ENCODE measurements at places on chromosomes 16 and 17.
A peak's percentile ranks its signal among the peaks of the same experiment; 100 is the strongest.

DNA sequence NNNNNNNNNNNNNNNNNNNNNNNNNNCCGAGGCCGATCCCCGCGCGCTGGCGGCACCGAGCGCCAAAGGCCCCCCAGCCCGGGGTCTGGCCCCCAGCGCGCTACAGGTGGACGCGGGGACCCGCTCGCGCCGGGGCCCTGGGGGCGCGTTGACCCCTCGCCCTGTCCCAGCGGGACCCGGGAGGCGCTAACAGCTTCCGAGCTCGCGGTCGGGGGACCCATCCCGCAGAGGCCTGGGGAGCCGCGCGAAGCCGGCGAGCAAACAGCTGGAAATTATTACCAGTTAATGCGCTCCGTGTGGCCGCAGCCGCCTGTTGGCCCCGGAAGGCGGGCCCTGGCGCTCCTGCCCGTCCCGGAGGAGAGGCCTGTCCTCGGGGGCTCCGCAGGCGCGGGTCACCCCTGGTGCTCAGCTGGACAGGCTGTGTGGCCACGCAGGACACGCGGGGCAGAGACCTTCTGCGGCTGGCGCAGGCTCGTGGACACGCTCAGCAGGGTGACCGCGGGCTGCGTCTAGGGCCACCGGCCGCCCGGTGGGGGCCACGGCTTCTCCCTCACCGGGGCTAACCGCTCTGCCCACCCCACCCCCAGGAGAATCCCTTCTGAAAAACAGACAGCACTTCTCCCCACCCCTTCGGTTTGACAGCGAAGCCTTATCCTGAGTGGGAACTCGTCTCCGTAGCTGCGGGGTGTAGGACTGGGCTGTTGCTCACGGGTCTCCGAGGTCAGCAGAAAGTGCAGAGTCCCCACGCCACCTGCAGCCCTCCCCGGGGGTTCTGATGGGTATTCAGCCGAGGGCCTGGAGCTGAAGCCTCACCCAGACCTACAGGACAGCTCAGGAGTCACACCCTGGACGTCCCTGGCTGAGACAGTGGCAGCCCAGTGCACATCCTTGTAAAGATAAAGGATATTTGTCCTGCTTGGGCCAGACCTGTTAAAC is 138.7 kb upstream of the RPH3AL start:
- DNase-seq, result peak; percentile 54

GRCh38 chr17:50466371-50467113 is 2.1 kb downstream of the CHAD start:
- no peak for DNase-seq

DNA sequence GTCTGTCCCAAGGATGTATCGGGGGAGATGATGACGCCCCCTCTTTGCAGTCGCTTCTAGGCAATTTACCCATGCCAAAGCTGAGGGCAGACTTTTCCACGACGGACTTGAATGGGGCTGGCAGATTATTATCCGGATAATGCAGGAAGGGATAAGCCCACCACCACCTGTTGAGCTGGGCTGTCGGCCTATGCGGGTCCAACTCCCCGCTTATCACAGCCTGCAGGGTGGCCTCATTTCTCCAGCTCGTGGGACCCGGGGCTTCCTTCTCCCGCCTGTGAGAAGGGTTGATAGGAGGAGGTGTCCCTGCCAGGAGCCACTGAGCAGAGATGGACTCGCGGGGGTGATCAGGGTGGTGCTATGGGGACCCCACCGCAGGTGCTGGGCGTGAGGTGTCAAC is 559 bp downstream of the CACNG5 start:
- DNase-seq, result no peak

- DNase-seq, result no peak
These were observed 9.2 kb downstream of the LUC7L start for GRCh38 chr16:220021-220420.

- no peak for DNase-seq
These were observed 28.9 kb upstream of the SEC14L1 start for GRCh38 chr17:77111934-77112296.

GRCh38 chr16:700684-701584 is 4.7 kb downstream of the FBXL16 start:
- peak; percentile 60 for DNase-seq

DNA sequence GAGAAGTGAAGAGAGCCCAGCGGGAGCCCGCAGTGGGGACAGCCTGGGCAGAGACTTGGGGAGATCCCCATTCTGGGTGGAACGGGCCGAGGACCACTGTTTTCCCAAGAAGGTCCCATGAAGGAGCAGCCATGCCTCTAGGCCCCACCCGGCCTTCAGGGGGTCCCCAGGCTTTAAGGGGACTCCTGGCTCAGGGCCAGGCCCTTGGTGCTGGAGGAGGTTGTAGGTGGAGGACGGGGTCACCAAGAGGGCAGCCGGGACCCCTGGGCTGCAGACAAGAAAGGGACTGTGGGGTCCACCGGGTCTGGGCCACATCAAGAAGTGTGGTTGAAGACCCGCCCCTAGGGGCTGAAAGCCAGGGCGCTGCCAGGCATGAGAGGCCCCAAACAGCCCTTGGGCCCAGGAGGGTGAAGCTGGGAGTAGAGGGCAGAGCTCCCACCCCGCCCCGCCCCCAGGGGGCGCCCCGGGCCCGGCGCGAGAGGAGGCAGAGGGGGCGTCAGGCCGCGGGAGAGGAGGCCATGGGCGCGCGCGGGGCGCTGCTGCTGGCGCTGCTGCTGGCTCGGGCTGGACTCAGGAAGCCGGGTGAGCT is at the start of gene PRSS21:
TSS of gene PRSS21 (plus strand) at position 487 of the 589 bp plus-strand sequence. CDS start at position 519, 32 bp downstream.
- no peak for DNase-seq

- no peak for DNase-seq
These were observed 58.1 kb upstream of the CBFA2T3 start for GRCh38 chr16:89034971-89035668.

GRCh38 chr16:16945207-16945606 is 525.6 kb downstream of the XYLT1 start:
- DNase-seq, result no peak

DNA sequence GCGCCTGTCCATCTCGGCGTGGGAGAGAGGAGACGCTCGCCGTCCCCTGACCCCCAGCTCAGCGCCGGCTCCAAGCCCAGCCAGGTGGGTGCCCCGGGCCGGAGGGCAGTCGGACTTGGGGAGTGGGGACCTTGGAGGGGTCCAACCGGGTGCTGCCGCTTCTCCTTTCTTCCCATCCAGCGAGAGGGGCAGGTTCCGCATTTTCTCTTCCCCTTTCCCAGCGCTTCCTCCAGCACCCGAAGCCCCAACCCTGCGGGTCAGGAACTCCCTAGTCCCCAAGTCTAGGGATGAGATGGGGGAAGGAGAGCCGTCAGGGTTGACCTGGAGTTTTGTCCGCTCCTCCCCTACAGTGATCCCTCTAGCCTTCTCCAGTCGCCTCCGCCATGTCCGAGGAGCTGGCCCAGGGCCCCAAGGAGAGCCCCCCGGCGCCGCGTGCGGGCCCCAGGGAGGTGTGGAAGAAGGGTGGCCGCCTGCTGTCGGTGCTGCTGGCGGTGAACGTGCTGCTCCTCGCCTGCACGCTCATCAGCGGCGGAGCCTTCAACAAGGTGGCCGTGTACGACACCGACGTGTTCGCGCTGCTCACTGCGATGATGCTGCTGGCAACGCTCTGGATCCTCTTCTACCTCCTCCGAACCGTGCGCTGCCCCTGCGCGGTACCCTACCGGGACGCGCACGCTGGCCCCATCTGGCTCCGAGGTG is at the start of gene OTOP2:
TSS of gene OTOP2 (plus strand) at position 24 of the 699 bp plus-strand sequence. CDS start at position 384, 360 bp downstream.
- DNase-seq, result no peak

- no peak for DNase-seq
These were observed 3.7 kb upstream of the CDC42EP4 start for GRCh38 chr17:73315471-73315870.

DNA sequence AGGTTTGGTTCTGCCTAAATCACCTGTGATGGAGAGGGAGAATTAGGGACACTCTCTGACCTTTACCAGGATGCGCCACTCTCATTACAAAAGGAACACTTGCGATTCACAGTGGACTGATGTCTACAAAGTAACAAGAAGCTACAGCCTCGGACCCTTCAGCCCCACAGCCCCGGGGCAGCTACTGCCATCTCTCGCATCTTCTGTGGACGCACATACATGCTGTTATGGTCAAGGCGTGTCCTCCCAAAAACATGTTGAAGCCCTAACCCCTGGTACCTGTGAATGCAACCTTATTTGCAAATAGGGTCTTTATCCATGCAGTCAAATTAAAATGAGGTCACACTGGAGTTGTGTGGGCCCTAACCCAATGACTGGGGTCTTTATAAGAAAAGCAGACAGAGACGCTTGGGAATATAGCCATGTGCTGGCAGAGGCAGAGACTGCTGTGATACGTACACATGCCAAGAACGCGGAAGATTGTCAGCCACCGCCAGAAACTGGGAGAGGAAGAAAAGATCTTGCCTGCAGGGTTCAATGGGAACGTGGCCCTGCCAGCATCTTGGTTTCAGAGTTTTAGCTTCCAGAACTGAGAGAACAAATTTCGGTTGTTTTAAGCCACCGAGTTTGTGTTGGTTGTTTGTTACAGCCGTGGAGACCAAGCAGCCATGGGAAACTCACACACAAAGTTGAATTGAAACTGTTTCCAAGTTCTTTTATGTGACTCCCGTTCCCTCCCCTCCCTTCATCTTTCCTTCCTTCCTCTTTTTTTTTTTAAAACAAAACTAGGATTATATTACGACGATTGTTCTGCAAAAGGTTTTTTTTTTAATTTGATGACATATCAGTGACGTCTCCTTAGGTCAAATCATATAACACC is 23.1 kb downstream of the ATP2C2 start:
- no peak for DNase-seq

DNA sequence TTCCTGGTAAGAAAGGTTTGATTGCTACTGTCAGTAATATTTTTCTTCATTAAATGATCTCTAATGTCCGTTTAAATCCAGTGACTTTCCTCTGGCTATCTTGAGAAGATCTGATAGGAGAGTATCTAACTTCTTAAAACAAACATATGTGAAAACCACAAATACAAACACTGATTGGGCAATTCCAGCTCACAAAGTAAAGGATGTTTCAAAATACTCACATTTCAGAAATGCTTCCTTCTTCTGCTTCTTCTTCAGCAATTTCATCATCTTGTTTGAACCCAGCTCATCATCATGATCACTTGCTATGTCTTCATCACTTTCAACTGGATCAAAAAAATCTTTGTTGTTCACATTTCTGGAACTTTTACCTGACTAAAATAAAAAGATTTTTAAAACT is 64.3 kb upstream of the RBL2 start:
- no peak for DNase-seq

GRCh38 chr17:31266042-31266441 is 31.0 kb downstream of the OMG start:
- no peak for DNase-seq

GRCh38 chr16:65376601-65377000 is 254.7 kb upstream of the CDH11 start:
- DNase-seq, result no peak

- no peak for DNase-seq
These were observed 22.4 kb downstream of the C1QTNF1 start for GRCh38 chr17:79046197-79046915.

- DNase-seq, result no peak
These were observed 51.8 kb downstream of the SOCS3 start for GRCh38 chr17:78307887-78308638.

- DNase-seq, result no peak
These were observed 35.4 kb downstream of the WNT3 start for GRCh38 chr17:46783031-46783593.

DNA sequence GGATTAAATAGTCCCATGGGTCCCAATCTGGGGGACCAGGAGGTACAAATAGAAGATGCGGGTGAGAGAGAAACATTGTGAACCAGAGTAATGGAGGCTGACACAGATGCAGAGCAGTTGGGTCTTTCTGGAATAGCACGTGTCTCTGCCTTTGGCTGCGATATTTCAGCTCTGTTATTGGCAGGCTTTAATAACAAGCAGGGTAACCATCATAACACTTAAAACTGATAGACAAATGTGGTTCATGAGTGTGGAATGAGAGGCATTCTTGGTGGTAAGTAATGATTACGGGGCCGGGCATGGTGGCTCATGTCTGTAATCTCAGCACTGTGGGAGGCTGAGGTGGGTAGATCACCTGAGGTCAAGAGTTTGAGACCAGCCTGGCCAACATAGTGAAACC is 110.3 kb downstream of the SNX29 start:
- DNase-seq, result no peak

DNA sequence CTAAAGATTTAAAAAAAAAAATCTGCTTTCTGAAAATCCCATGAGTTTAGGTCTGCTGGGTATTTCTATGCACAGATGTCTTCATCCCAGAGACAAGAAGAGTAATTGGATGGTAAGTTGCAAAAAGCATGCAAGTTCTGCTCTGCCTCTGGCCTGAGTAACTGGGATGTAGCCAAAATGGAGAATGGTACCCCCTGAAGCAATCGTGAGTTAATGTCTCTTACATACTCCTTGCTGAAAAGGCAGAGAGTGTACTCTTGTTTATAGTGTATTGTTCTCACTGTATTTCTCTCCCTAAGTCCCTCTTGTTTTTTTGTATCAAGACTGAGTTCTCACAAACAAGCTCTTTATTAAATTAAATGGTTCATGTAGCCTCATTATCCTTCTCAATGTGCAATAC is 259.0 kb downstream of the IRX3 start:
- DNase-seq, result no peak

GRCh38 chr16:61323456-61323855 is 712.8 kb downstream of the CDH8 start:
- DNase-seq, result no peak

- peak; percentile 92 for DNase-seq
These were observed at the start of the genes ADPRM and SCO1 for GRCh38 chr17:10697092-10698081. Gene ADPRM (plus strand): TSS chr17:10697594. CDS start chr17:10704927, 7,333 bp downstream. Gene SCO1 (minus strand): TSS chr17:10697533. CDS start chr17:10697507, 26 bp downstream.

DNA sequence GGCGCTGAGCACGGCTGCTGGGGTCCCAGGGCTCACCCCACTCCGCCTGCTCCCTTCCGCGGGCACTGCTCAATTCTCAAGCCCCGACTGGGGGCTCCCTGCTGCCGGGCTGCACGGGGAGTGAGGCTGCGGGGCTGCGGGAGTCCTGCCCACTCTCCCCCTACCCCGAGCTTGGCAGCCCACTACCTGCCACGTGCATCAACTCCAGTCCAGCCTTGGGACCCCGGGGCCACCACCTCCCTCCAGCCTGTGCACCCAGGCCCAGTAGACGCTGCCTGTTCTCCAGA is 43.3 kb upstream of the SSTR5 start:
- no peak for DNase-seq

DNA sequence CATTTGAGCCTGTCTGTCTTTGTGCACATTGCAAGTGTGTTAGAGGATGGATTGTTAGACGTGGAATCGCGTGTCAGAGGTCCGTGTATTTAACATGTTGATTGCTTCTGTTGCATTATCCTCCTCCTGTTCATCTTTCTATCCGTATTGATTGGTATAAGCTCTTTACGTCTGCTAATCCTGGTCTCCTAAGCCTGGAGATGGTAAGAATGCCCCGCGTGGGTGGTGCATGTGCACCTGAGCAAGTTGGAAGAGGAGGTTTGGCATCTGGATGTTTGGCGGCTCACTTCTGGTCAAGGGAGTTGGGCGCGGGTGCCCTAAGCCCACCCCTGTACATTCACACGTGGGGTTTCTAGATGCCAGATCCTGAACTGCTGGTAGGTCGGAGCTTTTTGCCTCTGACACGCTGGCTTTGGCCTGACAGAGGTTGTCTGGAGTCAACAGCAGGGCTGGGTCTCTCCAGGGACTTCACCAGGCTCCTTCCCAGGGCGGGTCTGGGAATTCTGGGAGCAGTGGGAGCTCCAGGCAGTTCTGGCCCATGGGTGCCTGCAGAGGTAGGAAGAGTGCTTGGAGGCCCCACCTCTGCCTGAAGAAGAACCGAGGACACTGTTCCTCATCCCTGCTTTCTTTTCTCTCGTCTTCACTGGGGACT is 107.3 kb downstream of the OR1D5 start:
- DNase-seq, result no peak

- no peak for DNase-seq
These were observed 26.1 kb downstream of the GPR142 start for GRCh38 chr17:74393346-74393942.

GRCh38 chr17:64439956-64440355 is 9.0 kb upstream of the MILR1 start:
- DNase-seq, result no peak

- DNase-seq, result no peak
These were observed 8.5 kb downstream of the TXNDC11 start for GRCh38 chr16:11734025-11734652.

All from liver (tissue), 10 donors.